ENCODE measurements at places on chromosomes 2 and 18.

DNA sequence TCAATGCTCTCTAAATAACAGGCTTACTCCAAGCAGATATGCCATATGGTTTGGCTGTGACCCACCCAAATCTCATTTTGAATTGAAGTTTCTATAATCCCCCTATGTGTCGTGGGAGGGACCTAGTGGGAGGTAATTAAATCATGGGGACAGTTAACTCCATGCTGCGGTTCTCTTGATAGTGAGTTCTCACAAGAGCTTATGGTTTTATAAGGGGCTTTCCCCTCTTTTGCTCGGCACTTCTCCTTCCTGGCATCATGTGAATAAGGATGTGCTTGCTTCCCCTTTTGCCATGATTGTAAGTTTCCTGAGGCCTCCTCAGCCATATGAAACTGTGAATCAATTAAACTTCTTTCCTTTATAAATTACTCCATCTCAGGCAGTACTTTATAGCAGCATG lies 302.7 kb upstream of the ZC3H15 start:
- no peak for DNase-seq

DNA sequence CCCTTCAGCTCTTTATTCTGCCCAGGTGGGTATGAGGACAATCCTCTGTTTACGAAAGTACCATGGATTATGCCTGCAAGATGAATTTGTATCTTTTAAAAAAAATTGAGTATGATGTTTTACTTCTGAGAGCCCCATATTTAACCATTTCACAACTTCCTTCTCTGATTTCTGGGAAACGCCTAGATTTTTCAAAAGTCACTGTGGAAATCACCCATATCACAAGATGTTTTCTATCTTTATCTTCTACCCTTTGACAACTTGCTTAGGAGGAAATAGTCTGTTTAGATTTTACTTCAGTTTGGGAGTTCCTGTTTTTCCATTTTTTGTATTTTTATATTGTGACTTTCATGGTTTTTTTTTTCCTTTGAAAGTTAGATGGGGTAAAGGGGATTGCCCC lies 53.0 kb downstream of the ICOS start:
- DNase-seq, result no peak

- no peak for DNase-seq
Observed at GRCh38 chr2:144521686-144522085, 1.8 kb upstream of the ZEB2 start.

GRCh38 chr18:8625461-8626092 lies 16.3 kb downstream of the RAB12 start:
- DNase-seq, result no peak

DNA sequence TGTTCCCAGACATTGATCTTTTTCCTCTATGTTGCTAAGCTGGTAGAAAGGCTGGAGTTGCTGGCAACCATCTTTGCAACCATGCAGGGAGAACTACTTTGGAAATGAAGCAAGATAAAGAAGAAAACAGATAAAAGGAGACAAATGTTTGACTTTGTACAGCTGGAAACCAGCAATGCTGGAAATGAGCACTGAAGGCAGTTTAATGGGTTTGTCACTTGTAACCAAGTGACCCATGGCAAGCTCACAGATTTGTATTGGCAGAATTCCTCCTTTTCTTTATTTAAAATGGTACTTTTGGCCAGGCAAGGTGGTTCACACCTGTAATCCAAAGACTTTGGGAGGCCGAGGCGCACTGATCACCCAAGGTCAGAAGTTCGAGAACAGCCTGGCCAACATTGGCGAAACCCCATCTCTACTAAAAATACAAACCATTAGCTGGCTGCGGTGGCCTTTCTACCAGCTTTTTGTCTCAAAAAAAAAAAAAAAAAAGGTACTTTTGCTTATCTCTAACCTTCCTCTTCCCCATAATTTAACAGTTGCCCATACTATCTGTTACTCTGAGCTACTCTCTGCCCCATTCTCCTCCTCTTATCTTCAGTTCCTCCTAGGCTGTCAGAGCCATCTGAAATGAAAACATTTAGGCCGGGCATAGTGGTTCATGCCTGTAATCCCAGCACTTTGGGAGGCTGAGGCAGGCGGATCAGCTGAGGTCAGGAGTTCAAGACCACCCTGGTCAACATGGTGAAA lies 2.0 kb upstream of the BOLA3 start:
- DNase-seq, result no peak

- DNase-seq, result no peak
Observed at GRCh38 chr2:128237911-128238697, 80.6 kb downstream of the HS6ST1 start.

DNA sequence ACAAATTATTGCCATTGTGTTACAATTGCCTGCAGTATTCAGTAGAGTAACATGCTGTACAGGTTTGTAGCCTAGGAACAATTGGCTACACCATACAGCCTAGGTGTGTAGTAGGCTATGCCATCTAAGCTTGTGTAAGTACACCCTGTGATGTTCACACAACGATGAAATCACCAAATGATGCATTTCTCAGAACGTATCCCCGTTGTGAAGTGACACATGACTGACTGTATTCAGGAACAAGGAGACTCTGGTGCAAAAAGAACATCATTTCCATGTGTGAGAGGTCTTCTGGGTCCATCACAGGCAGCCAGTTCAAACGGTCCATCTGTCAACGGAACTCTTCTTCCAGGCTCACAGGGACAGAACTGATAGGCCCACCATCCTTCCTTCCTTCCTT lies 263.7 kb downstream of the ANAPC1 start:
- DNase-seq, result no peak

DNA sequence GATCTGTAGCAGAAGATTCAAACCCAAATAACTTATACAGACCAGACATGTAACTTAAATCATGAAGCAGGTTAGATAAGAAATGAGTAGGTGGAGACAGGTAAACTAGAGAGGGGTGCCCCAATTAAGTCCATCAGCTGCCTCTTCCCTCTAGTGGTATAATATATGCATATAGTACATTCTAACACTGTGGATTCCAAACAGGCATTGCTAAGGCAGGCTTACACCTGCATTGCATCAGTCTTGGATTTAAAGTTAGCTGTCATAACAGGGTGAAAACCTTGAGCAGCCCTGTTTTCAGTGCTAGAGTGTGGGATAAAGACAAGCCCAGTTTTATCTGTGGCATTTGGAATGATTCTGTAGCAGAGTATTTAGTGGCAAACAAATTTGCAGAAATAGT lies 63.4 kb downstream of the NYAP2 start:
- DNase-seq, result no peak

DNA sequence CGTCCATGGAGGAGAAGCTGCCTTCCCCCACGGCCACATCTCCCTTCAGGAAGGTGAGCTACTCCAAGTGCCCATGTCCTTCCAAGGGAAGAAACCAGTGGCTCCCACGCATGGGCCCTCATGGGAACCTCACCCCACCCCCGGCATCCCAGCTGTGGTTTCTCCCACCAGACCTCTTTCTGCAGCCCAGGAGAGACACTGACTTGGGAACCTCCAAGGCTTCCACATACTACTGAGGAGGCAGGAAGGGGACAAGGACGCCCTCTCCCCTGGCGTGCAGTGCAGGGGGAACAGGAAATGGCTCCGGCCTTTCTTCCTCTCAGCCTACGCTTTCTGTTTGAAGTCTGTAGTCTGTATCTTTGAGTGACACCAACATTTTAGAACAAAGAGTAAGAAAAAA lies 104.5 kb upstream of the EPC2 start:
- no peak for DNase-seq

DNA sequence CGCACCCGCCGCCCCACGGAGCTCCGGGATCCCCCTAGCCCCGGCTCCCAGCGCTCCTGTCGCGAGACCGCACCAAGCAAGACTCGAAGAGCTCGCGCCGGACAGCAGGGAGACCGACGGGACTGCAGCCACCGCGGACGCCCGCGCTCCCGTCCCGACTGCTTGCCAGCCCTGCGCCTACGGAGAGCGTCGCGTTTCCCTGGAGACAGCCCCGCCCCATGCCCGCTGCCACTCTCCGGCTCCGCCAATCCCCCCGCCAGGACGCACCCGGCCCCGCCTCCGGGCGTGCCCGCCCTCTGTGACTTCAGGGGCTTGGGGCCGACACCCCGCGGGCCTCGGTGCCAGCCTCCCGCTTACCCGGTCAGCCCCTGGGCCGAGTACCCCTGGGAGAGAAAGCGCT lies at the start of gene ANKMY1:
TSS of gene ANKMY1 (minus strand) at position 181 of the 400 bp plus-strand sequence. CDS start 653 bp downstream, outside the sequence.
- DNase-seq, result peak; percentile 77

GRCh38 chr2:217329023-217329431 lies 469.2 kb upstream of the TNP1 start:
- no peak for DNase-seq

DNA sequence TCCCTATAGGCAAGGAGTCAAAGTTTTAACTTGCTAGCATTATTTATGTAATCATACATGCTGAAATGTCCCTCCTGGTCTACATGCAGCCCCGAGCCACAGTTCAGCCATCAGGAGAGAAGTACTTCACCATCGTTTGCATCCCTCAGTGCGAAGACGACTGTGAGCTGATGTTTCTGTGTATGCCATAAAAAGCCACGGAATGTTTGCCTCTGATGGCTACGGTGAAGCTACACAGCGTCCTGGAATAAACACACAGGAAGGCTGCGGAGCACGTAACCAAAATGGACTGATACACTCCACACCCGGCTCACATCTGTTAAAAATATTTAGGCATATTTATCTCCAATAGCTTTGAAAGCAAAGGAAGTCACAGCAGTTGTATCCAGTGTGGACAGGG lies 4.3 kb upstream of the SALL3 start:
- no peak for DNase-seq

DNA sequence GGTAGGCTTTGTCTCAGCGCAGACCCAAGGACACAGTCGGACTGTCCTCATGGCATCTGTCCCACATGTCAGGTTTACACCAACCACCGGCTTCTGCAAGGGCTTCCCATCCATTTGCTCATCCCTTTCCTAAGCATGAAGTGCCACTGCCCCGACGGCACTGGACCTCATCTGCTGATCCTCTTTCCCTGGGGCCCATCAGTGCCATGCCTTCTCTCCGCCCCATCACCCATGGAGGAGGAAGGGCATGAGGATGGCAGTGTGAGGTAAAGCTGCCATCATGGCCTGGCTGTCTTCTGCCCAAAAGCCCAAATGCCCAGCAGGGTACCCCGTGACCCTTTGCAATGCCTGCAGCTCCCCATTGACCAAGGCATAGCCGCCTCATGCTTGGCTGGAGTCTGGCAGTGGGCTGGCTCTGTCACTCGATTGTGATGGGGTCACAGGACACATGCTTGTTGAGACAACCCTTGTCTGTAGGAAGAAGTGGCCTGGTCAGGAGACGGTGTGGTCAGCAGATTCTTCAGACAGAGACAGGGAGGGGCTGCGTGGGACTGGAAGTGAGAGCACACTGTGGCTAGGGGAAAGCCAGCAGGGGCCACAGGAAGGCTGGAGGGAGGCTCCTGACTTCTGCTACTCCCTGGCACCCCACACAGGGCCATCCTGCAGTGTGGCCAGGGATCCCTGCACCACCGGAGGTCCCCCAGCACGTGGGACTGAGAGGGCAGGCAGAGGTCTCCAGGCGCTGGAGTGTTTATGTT lies 493.7 kb upstream of the HS6ST1 start:
- DNase-seq, result no peak

DNA sequence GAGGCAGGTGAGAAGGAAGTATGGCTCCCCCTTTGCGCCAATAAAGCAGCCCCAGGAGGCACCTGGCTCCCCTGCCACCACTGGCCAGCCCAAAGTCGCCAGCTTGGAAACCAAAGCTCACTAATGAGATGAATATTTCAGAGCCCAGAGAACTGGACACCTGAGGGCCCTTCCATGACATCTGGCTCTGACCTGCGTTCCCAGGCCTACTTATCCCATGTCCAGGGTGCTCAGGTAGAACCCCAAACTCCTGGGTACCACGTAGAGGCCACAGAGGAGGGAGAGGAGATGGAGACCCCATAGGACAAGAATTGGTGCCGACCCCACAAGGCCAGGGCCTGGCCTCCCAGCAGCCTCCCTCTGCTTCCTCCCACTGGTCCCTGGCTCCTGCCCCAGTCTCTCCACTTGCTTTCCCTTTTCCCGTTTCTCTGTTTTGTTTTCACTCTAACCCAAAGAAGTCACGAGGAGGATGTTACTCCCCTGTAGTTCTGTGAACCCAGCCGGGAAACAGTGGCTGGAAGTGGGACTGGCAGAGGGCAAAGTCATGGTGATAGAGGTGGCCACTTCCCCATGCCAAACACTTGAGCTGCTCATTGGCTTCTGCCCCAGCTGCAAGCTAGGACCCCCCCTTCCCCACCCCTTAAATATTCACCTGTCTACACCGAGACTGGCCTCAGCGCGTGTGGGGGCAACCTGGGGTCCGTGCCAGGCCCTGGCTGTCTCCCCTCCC lies 820 bp downstream of the TMBIM1 start:
- no peak for DNase-seq

GRCh38 chr2:171652416-171652785 lies 34.9 kb upstream of the DYNC1I2 start:
- no peak for DNase-seq

- DNase-seq, result no peak
Observed at GRCh38 chr2:109712746-109713145, 81.4 kb upstream of the RGPD5 start.

GRCh38 chr2:199999166-199999565 lies 43.8 kb downstream of the MAIP1 start:
- DNase-seq, result no peak

DNA sequence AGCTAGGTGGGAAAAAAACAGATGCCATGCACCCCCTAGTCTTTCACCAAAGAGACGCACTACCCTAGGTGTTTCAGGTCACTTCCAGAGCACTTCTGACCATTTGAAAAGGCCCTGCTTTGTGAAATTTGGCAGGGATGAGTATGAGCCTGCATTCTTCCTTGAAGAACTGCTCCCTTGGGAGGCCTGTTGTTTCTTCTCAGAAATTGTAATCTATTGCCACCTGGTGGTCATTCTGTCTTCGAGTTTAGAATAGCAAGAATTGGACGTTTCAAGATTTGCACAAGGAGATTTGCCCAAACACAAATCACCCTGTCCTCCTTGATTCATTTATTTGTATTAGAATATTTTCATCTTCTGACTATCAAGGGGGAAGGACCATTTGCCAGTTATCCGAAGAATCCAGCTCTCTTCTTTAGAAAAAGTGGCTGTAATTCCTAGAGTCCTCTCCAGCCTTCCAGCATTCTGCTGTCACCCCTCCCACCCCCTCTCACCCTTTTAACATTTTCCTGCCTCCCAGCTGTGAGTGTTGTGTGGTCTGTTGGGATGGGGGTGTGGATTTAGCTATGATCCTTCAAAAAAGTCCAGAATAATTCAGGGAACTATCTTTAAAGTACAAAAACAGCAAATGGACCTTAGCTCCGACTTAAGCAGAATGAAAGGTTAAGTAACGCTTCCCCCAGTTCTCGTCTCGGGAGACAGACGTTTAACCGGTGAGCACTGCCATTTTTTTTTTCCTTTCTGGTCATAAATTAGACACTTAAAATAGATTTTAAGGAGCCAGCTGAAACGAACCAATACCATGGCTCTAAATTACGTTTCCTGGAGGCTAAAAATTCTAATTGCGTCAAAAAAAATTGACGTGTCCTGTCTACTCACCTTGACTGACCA lies 3.7 kb upstream of the GAD1 start:
- DNase-seq, result no peak

DNA sequence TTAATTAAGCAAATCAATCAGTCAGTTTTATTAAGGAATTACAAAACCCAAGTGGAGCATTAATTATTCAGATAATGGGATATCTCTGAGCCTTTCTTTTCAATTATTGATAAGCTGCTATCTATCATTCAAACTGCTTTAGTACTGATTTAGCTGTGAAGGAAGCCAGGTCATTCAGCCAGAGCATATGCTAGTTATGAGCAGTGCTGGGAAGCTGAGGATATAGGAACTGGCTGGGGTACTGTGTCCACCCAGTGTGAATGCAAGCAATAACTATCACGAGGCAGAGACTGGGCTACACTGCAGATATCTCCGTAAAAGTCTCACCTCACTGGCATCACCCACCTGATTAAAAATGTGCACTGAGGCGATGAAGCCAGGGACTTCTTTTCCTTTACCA lies 496.7 kb upstream of the PIK3C3 start:
- DNase-seq, result no peak

- DNase-seq, result no peak
Observed at GRCh38 chr2:223519471-223519870, 82.7 kb downstream of the SCG2 start.
